ENCODE measurements at places on chromosomes 4 and X. TPM values are rescaled to one million over a fixed set of nuclear protein-coding genes. Genes with fewer than 3 reads are reported as not detected.

DNA sequence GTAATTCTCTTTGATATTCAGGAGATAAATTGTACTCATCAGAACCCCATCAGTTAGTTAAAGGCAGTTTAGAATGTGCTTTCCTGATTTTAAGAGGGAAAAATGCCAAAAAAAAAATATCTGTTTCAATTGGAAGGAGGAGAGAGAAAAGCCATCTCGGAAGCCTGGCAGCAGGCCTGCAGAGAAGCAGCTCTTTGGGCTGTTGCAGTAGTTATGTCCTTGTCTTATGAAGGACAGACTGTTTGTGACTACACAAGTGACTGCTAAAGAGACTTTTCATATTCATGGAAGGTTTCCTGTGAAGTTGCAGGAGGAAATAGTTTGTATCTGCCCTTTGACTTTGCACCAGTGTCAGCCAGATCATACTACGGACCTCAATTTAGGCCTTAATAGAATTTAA lies 88.8 kb downstream of the DCLK2 start:
- DNase-seq = no peak

ART3 gene
- not detected for polyA plus RNA-seq

- no peak for DNase-seq
Observed at GRCh38 chrX:21806691-21807090, 32.7 kb upstream of the MBTPS2 start.

CHRDL1 gene
- polyA plus RNA-seq = not detected

DNA sequence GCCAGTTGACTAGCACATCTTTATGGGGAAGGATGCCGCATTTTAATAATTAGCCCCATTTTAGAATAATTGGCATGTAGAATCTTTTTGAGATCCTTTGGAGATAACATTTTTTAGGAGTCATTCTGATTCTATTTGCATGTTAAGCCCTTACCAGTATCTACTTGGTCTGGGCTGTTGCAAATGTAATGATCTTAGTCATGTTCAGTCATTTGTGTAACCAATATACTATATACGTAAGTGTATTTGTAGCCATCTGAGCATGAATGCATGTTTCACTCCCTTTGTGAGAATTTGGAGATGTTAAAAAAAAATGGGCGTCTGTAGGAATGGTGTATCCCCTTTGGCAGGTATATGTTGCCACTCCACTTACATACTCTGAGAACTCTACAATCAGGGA lies 119.1 kb downstream of the TEX13A start:
- no peak for DNase-seq

GRCh38 chr4:80202190-80202711 lies 4.9 kb downstream of the PRDM8 start:
- peak; percentile 76 for DNase-seq

All from CD14-positive monocyte (primary cell).